ENCODE measurements at places on chromosomes 11 and 22. TPM values are rescaled to one million over a fixed set of nuclear protein-coding genes. Genes with fewer than 3 reads are reported as not detected.

DNA sequence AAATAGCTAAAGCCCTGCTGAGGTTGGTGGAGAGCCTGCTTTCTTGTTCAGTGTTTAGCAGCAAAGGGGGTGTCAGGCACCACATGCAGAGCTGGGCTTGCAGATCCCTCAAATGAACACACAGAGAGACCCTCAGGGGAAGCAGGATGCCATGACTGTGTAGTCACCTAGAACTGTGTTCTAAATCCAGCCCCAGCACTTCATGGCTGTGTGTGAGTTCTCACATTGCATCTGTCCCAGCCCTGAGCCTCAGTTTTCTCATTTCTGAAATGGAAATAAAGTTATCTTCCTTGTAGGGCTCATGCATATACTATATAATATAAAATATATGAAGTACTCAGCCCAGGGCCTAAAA, 47.1 kb downstream of the CWC15 start:
- H3K4me1 ChIP-seq = peaks cover 13% of the 10 kb centered on the region
- no peak for DNase-seq
- no peaks in the 10 kb centered on the region for H3K27me3 ChIP-seq
- no peak overlapping the region for H3K4me3 ChIP-seq
- H3K36me3 ChIP-seq = no peaks in the 10 kb centered on the region

The UVRAG gene
- total RNA-seq = 31.0 TPM

GRCh38 chr11:57481915-57482781, 21.8 kb downstream of the RTN4RL2 start:
- H3K27me3 ChIP-seq = no peaks in the 10 kb centered on the region
- peaks cover 39% of the 10 kb centered on the region for H3K4me1 ChIP-seq
- H3K4me3 ChIP-seq = no peak overlapping the region

The TMEM121B gene
- total RNA-seq = 0.26 TPM

DNA sequence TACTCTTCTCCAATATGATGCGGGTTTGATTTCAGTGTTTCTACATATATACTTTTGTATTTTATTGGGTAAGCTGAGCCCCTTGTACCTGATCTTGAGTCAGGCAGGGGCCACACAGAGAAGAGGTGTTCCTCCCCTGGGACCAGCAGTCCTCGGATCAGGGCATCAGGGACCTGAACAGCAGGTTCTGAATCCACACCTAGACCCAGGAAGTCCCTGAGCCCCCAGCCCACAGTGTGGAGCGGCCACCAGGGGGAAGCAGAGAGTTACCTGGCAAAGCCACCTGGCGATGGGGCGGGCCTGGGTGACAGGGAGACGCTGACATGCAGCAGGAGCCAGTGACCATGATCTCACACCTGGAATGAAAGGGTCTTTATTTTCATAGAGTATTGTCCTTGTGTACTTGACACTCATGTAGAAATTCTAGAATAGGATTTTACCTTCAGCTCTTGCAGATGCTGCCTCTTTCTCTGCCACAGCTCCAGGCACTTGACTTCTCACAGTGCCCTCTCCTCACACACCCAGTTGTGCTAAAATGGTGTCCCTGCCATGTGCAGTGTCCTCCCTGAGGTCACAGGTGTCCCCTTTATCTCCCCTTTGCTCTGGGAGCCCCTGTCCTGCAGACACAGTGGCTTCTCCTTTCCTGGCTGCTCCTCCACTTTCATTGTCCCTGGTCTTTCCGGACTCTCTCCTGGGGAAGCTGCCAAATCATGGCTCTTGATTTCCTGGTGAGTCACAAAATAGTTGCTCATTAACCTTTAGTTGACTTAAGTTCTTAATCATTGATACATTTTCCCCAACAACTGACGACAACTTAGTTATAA, 48.5 kb downstream of the GGTLC2 start:
- DNase-seq = peak; percentile 86
- H3K4me3 ChIP-seq = no peak overlapping the region
- peaks cover 45% of the 10 kb centered on the region for H3K4me1 ChIP-seq
- no peaks in the 10 kb centered on the region for H3K27me3 ChIP-seq
- H3K36me3 ChIP-seq = no peaks in the 10 kb centered on the region

DNA sequence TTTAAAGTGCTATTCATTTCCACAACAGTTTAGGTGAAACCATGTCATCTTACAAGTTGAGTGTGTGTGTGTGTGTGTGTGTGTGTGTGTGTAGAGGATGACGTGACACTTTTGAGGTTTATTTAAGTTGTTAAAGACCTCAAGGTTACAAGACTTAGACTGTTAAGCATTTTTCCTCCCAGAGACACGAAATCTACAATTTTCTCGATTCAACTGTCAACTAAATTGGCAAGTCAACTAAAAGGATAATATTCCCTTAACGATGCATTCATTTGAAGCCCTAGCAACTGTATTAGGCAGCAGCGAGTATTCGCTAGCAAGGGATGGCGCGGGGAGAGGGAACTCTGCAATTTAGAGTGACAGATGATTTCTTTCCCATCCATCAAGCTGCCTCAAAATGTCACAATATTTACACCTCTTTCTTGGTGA, 17.6 kb upstream of the BDNF start:
- no peak overlapping the region for H3K27ac ChIP-seq
- no peak overlapping the region for H3K4me3 ChIP-seq
- no peak for DNase-seq
- peaks cover 10% of the 10 kb centered on the region for H3K27me3 ChIP-seq
- no peaks in the 10 kb centered on the region for H3K36me3 ChIP-seq
- peaks cover 25% of the 10 kb centered on the region for H3K4me1 ChIP-seq

DNA sequence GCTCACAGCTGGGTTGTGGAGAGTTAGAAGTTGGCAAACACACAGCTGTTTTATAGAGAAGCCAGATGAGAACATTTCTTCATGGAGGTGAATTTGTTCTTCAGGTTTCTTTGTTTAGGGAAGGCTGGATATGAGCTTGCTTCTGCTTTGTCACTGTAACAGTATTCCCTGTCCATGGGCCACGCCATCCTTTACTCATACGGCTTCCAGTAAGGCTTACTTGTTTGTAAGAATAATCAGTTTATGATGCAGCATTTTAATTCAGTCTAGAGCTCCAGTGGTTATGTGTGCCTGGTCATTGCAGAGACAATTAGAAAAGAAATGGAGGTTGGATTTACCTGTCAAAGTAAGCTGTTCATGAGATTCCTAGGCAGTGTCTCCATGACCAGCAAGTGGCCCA, 131.8 kb downstream of the TRIM44 start:
- no peaks in the 10 kb centered on the region for H3K27me3 ChIP-seq
- DNase-seq = no peak
- no peak overlapping the region for H3K27ac ChIP-seq
- no peaks in the 10 kb centered on the region for H3K36me3 ChIP-seq
- H3K4me3 ChIP-seq = no peak overlapping the region
- peaks cover 20% of the 10 kb centered on the region for H3K4me1 ChIP-seq

DNA sequence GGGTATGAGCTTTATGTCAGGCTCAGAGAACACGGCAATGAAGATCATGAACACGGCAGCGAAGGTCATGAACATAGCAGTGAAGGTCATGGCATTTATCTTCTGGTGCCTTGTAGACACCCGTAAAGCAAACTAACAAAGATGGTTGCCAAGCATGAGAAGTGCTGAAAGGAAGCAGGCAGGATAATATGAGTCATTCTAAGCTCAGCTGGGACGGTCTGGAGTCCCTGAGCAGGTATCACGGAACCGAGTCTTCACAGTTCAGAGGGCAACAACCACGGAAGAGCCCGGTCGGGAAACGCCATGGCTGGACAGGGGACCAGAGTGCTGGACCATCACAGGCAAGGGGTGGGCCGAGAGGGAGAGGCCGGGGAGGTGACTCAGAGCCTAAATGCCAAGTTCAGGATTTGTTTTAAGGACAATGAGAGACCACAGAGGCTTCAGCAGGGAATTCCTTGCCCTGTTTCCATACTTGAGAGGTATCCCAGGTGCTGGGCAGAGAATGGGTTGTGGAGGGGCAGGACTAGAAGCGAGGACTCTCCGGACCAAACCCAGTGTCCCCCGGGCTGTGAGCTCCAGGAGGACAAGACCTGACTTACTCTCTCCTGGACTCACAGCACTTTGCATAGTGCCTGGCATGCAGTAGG, 13.1 kb upstream of the MS4A10 start:
- no peak for DNase-seq
- H3K27ac ChIP-seq = no peak overlapping the region
- H3K36me3 ChIP-seq = no peaks in the 10 kb centered on the region
- peaks cover 9% of the 10 kb centered on the region for H3K4me1 ChIP-seq
- no peaks in the 10 kb centered on the region for H3K27me3 ChIP-seq
- H3K4me3 ChIP-seq = no peak overlapping the region

- H3K36me3 ChIP-seq = no peaks in the 10 kb centered on the region
- H3K27me3 ChIP-seq = no peaks in the 10 kb centered on the region
- DNase-seq = no peak
- no peak overlapping the region for H3K27ac ChIP-seq
- H3K4me3 ChIP-seq = no peak overlapping the region
Measured at GRCh38 chr11:76215941-76216340, 9.6 kb upstream of the WNT11 start.

- no peak overlapping the region for H3K27ac ChIP-seq
- H3K27me3 ChIP-seq = no peaks in the 10 kb centered on the region
- H3K4me1 ChIP-seq = no peaks in the 10 kb centered on the region
- no peak for DNase-seq
- H3K4me3 ChIP-seq = no peak overlapping the region
Measured at GRCh38 chr22:31895411-31896123, 48.8 kb upstream of the YWHAH start.

DNA sequence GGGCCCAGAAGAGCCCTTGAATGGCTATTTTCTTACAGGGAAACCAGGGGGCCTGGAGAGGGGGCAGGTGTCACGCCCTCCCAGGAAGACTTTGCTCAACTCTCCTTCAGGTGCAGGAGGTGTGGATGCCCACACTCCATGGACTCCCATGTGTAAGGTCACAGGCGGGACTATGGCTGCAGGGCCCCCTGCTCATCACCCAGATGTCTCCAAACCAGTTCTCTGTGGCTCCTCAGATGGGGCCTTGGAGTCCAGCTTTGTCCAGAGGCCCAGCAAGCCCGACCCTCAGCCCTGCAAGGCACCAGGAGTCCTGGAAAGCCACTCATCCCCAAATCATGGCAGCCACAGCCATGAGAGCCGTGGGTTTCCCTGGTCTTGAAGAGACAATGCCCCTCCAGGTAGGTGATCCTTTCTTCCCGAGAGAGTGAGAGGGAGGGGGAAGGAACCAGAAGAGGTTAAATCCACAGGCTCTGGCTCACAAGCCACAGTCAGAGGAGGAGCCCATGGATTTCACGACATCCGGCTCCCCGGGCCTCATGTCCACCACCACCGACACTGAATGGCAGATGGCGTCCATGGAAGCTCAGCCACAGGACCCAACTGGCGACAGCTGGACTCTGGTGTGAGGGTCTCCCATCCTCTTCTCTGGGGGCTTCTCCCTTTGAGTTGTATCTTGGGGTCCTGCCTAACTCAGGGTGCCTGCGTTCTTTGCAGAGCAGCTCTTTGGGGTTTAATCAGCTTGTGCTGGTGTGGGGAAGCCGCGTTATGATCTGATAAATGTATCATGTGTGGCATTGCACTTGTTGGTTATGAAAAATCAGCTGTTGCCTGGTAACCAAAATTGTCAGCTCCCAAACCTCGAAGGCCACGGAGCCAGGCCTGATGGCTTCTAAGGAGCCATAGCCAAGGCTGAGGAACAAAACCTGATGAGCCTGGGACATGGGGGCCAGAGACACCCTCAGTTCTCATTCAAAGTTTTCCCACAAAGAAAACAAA, 620.4 kb downstream of the BRD1 start:
- H3K27me3 ChIP-seq = no peaks in the 10 kb centered on the region
- H3K36me3 ChIP-seq = no peaks in the 10 kb centered on the region
- no peak overlapping the region for H3K4me3 ChIP-seq
- no peak overlapping the region for H3K27ac ChIP-seq
- no peaks in the 10 kb centered on the region for H3K4me1 ChIP-seq

The THY1 gene
- total RNA-seq = 6.9 TPM

All from body of pancreas (tissue), 4 donors.